GM12865 (cell line): ENCODE measurements at places on chromosomes 5 and 9.

DNA sequence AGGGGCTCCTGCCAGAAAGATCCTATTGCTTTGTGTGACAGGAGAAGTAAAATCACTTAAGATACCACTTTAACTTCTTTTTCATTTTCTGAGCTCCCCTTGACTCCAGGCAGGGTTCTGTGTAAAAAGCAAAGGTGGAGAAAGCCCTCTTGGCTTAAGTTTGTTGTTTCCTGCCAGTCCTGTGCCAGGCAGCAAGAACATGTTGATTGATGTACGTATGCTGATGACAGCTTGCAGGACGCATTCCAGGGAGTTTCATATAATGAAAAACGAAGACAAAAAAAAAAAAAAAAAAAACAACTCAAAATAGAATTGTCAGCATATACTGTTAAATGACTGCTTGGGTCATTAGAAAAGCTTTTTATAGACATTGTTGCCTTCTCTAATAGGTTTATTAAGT, 251.7 kb downstream of the PSAT1 start:
- no peak for DNase-seq

- DNase-seq: no peak
Observed at GRCh38 chr9:35856206-35856605, 14.0 kb downstream of the OR13J1 start.

DNA sequence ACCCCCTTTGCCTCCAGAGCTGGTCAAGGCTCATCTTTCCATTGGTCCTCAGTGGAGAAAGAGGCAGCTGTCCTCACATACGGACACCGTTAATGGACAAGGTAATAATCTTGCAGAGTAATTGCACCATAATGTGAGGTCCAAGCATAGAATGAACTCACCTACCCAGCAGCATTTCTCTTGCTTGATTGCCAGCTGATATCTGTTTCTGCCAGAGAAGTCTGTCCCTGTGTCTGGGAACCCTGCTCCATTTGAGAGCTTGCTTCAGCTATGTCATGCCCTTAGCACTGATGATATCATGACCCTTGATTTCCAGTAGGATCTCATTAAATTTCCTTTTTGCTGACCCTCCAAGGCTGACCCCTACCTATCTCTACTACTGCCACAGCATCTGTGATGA, 154.6 kb downstream of the PIK3R1 start:
- no peak for DNase-seq

DNA sequence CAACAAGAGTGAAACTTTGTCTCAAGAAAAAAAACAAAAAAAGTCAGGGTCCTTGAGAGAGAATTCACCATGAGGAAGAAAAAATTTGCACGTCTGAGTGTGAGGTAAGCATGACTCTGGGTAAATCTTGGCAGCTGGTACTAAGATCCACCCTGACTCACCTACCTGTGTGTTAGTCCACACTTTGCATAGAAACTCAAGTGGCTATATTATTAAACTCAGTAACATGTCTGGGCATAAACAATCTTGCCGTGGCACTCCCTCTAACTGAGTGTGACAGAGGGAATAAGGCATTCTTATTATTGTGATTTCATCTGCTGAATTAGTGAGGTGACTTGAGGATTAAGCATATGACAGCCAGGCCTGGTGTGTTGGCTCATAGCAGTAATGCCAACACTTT, 259.4 kb upstream of the VLDLR start:
- DNase-seq: no peak

GRCh38 chr9:137000177-137000930, 4.0 kb upstream of the CLIC3 start:
- DNase-seq: peak; percentile 89

GRCh38 chr5:150527038-150527437, 19.1 kb downstream of the NDST1 start:
- DNase-seq: no peak
